HTR-8/SVneo (cell line): ENCODE measurements at places on chromosomes 7 and 10.

DNA sequence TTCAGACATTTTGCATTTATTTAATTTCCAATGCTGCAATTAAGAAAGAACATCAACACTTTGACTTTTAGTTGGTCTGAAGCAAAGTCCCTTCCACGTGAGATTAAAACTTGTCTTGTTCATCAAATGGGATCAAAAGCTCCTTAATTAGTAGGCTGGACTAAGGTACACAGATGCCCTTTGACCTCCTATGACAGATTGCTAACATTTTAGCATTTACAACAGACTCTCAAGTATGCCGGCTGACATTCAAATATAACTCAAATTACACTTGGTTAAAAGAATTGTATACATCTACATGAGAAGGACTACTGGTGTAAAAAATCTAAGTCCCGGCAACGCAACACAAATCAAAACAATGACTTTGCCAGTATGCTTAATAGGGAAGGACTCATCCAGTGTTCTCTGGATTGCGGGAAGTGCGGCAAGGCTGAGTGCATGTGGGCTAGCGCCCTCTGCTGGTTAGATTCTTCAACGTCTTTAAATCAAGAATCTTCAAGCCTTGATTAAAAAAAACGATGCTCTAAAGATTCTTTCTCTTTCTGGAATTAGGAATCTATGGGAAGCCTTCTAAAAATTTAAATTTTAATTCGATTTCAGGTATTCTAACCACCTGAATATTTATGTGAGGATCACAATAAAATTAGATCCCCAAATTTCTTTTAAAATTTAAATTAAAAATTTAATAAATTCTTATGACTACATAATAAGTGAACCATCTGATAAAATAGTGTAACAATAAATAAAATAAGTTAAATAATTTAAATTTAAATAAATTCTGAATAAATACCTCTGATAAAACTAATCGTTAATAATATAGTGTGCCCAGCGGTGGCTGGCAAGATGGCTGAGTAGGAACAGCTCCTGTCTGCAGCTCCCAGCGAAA is 444.7 kb downstream of the DGKB start:
- DNase-seq, result peak; percentile 40

DNA sequence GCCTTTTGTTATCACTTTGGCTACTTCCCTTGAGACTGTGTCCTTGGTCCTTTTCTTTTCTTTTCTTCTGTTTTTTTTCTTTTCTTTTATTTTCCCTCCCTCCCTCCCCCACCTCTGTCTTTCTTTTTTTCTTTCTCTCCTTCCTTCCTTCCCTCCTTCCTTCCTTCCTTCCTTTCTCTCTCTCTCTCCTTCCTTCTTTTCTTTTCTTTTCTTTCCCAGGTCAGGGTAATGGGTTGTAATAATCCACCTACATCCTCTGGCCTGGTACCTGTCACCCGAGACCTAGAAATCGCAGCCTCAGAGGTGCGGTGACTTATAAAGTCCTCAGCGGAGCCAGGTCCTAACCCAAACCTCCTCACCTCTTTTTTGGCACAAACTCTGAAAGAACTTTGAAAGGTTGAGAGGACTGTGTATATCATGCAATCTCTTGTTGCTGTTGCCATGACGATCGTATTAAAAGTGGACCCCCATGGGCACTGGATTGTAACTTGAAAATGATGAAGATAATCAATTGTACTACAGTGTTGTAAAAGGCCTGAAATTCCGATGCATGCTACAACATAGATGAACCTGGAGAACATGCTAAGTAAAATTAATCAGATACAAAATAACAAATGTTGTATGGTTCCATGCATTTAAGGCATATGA is 140.7 kb upstream of the AGK start:
- DNase-seq, result no peak

- DNase-seq, result peak; percentile 21
These were observed 20.6 kb downstream of the HYAL4 start for GRCh38 chr7:123865517-123866117.

GRCh38 chr7:3575753-3576531 is 274.9 kb downstream of the SDK1 start:
- no peak for DNase-seq

DNA sequence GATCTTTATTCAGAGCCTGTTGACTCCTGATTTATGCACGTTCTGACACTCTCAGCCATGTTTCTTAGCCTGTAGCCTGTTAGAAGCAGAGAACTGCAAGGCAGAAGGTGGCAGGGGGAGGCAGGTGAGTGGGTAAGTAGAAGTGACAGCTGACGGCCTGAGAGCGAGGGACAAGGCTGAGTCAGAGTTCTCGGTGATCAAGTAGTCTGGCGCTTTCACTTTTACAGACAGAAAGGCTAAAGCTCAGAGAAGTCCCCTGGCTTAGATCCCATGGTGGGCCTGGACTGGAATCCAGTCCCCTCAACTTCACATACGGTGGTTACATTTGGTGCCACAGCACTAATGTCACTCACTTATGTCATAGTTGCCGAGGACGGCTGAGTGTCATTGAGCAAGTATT is 139.0 kb downstream of the TACC2 start:
- no peak for DNase-seq
